ENCODE measurements at places on chromosomes 7 and 10.
A peak's percentile ranks its signal among the peaks of the same experiment; 100 is the strongest.

DNA sequence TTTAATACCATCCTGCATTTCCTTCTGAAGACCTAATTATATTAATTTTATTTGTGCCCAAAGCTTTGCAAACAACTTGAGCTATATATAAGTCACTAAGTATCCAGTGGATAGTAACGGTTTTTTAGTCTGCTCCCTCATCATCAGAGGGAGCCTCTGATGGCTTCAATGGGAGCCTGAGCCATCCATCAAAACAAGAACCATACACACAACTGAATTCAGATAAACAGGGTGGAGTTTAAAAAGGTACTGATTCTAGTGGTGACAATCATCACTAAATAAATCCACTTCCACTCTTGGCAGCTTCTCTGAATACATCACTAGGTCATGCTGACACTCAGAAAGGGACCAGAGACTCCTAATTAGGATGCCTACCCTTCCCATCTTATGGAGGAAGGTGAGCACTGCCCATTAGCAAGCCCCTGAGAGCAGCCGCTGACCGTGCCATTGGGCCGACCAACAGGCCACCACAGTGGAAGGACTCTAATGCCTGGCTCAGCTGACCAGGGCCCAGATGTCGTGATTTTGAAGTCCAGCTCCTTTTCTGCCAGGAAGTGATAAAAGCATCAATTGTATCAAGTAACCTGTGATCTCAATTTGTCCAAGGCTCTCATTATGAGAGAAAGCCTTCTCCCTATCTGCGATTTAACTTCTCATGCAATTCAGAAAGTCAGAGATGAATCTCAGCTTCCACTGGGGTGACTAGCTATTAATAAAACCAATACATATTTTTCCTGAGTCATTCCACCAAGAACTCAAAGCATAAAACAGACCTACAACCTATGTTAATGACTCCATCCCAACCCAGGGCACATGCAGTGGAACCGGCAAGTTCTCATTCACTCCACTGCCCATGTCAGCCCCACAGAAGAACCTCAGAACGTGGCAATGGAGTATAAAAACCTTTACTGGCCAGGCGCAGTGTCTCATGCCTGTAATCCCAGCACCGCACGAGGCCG, 13.1 kb downstream of the VOPP1 start:
- no peak for DNase-seq

GRCh38 chr7:100091411-100092181, 2.8 kb downstream of the COPS6 start:
- DNase-seq = no peak

DNA sequence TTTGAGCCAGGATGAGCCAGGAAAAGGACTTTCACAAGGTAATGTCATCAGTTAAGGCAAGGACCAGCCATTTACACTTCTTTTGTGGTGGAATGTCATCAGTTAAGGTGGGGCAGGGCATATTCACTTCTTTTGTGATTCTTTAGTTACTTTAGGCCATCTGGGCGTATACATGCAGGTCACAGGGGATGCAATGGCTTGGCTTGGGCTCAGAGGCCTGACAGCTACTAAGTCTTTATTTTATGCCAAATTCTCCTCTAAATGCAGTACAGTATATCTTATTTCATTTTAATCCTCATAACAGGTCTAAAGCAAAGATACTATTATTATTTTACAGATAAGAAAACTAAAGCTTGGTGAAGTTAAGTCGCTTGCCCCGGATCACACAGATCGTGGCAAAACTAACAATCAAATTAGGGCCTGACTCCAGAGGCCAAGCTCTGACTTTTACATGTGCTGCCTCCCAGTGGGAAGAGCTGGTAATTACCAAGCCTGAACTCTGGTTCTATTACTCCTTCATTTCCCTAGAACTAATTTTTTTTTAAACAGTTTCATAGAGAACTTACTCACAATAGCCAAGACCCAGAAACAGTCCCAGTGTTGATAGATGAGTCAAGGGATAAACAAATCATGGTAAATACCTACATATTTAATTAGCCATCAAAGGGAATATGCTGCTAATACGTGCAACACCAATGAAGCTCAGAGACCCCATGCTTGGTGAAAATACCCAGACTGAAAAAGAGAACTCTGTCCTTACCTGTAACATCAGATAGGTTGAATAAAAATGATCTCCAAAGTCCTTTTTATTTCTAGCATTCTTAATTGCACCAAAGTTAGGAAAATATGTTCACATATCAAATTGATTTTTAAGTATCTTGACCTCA, 35.4 kb downstream of the C7orf25 start:
- DNase-seq = peak; percentile 33

GRCh38 chr10:83647526-83647925, 491.8 kb upstream of the GHITM start:
- DNase-seq = no peak

GRCh38 chr7:18901351-18901750, 216.1 kb downstream of the TWIST1 start:
- DNase-seq = no peak

DNA sequence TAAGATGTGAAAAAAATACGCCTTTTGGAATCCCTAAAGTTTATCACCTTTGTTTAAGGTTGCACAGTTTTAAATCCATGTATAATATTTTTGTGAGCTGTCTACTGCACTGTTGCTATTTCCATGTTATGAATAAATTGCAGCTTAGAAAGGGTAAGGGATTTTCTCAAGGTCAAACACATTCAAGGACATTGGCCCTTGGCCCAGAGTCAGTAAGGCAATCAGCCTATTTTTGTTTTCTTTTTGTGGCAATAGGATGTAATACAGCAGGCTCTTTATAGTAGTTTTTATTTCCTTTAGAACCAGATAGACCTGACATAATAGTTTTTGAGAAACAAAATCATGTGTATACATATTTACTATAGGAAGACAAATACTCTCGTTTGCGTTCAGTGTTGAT, 219.8 kb downstream of the ACTR3B start:
- DNase-seq = peak; percentile 9

DNA sequence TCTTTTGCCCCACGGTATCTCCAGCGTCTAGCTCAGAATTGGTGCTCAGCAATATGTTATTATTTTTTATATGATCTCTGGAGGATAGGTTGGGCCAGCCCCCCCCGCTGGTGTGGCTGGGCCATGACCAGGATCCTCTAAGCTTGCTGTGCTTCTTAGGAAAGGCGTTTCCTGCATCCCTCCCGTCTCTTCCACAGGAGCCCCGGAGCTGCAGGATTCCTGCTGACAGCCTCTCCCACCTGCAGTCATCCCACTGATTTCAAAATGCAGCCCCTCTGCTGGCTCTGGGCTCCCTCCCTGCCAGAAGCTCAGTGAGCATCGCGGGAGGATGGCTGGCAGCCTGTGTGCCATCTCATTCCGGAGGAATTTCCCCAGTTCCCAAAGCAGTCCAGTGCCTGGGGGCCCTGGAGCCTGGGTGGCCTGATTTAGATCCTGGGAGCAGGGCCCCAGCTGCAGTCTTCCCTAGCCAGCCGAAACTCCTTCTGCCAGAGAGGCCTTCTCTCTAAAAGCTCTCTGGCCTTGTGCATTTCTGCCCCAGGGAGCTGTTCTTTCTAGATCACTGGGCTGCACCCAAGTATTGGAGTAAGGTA, 21.8 kb upstream of the GOLGA7B start:
- DNase-seq = no peak

DNA sequence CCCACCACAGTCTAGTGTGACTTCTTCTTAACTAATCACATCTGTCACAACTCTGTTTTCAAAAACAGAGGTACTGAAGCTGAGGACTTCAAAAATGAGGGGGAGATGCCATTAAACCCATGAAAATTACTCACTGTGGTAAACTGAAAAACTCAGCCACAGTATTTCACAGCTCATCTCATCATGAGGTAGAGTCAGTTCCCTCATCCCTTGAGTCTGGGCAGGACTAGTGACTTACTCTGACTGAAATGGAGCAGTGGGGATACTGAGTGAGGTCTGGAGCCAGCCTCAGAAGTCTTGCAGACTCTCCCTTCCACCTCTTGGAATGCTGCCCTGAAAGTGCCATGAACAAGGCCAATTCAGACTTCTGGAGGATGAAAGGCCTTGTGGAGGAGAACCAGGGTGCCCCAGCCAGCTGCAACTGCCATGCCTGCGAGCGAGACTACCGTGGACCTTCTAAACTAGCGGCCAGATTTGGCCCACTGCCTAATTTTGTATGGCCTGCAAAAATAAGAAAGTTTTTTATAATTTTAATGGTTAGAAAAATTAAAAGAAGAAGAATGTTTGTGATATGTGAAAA, 24.7 kb upstream of the ANKRD1 start:
- no peak for DNase-seq

- DNase-seq = no peak
Observed at GRCh38 chr10:73644767-73645166, 3.5 kb upstream of the MYOZ1 start.

GRCh38 chr7:46011059-46011458, 90.0 kb upstream of the IGFBP3 start:
- no peak for DNase-seq

DNA sequence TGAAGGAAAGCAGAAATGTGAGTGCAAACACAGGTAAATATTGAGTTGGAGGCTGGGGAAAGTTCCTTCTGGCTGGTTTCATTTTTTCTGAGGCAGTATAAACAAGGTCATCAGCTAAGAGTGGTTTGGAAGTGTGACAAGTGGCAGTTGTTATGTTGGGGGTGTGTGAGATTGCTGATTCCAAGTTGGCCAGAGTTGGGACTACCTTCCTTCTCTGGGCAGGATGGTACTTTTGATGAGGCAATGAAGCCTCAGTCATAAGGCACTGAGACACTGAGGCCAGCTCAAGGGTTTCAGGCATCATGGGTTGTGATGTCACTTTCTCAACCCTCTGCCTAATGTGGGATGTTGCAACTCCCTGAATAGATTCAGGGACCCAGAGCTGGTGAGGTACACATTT, 8.2 kb upstream of the PTTG1IP2 start:
- DNase-seq = no peak

- no peak for DNase-seq
Observed at GRCh38 chr10:133590970-133591359, 25.6 kb upstream of the SYCE1 start.

- DNase-seq = peak; percentile 83
Observed at GRCh38 chr7:8418629-8419245, 14.7 kb upstream of the NXPH1 start.

DNA sequence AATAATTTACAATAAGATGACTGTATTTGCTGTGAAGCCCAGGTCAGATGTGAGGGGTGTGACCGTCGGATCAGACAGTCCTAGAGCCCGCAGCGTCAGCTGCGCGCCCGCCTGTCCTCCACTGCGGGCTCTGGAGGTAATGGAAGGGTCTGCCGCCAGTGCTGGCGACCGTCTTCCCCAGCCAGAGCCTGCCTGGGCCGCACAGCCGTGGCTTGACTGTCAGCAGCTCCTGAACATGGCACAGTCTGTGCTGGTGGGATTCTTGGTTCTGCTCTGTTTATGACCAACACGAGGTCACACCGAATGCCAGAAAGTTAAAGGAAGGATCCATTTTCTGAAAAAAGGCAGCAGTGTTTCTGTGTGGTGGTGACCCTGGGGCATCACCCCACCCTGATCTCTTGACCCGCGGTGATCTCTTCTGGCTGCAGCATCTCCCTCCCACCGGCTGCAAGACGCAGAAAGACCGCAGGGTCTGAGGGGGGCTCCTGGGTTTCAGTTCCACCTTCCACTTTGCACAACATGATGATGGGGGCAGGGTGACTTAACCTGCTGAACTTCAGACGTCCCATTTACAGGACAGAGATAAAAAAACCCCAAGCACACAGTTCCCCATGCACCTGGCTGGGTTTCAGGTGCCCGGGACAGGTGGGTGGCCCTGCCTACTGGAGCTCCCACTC, 103.7 kb downstream of the DNAJB6 start:
- DNase-seq = no peak

GRCh38 chr7:28998105-28998504, 40.0 kb upstream of the TRIL start:
- peak; percentile 47 for DNase-seq

DNA sequence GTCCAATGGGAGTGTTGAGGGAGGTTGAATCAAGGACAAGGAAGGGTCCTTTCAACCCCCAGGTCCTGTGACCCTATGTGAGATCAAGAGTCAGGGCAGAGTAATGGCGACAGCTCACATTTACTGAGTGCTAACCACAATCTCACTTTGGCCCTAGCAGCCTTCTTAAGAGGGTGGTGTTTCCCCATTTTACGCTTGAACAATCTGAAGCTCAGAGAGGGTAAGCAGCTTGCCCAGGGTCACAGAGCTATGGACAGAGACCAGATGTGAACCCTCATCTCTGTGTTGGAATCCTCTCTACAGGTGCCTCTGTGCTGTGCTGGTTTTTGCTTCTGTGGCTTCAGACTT, 102.0 kb downstream of the GRK5 start:
- DNase-seq = no peak

- DNase-seq = no peak
Observed at GRCh38 chr7:114439581-114439980, 25.0 kb downstream of the FOXP2 start.

- DNase-seq = no peak
Observed at GRCh38 chr10:119401671-119402395, 140.7 kb downstream of the RGS10 start.

- DNase-seq = no peak
Observed at GRCh38 chr7:120460949-120461348, 188.0 kb downstream of the KCND2 start.

DNA sequence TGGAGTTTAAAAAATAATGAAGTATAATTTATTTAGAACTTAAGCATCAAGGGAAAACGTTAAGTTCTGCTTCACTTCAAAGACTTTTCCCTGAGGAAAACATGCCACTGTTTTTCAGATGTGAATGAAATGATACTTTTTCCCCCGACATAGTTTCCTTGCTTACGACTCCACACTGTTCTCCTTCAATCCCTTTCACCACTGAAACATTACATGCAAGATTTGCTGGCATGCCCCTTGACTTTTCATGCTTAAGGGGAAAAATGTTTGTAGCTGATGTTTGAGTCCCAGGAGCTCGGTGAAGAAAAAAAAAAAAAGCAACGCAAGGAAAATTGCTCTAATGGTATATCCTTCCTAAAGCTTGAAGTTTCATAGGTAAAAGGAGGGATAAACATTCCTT, 10.0 kb downstream of the GLI3 start:
- DNase-seq = no peak

GRCh38 chr7:29017713-29018112, 59.6 kb upstream of the TRIL start:
- DNase-seq = no peak

DNA sequence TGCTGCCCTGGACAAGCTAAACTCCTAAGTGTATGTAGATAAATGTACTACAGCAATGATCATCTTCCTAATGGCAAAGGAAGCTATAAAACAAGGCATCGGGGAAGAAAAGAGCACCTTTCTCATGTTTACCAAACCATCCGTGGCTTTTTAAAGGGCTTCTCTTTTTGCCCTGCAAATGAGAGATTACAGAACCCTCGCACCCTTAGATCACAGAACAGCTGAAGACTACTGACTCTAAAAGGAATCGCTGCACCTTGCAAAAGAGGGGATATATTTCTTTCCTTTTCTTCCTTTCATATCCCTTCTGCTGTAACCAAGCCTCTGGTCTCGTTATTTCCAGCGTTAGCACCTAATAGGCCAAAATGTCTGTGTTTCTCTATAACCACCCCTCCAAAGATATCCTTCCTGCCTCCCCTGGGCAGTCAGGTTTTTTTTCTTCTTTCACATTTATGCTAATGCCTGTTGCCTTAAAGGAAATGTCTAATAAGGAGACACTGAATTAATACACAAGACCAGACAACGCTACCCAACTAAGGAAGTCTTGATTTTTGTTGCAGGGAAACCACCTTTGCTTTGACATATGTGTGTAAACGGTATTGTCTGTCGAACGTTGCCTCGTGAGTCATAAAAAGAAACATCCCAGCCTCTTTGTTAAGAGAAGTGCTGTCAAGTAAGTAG, 10.5 kb downstream of the ST8SIA6 start:
- no peak for DNase-seq

- DNase-seq = no peak
Observed at GRCh38 chr7:13880789-13881188, 108.7 kb downstream of the ETV1 start.

GRCh38 chr10:123392182-123392963, 238.2 kb downstream of the BUB3 start:
- DNase-seq = no peak

Measured in T47D (cell line).